ENCODE measurements at places on chromosomes 2 and 18.

- DNase-seq, result no peak
Measured at GRCh38 chr2:194304191-194304590, 1352.8 kb upstream of the SLC39A10 start.

GRCh38 chr2:151260573-151261230, 961 bp downstream of the RBM43 start:
- DNase-seq, result no peak

GRCh38 chr2:36520431-36520830, 77.5 kb downstream of the FEZ2 start:
- no peak for DNase-seq

DNA sequence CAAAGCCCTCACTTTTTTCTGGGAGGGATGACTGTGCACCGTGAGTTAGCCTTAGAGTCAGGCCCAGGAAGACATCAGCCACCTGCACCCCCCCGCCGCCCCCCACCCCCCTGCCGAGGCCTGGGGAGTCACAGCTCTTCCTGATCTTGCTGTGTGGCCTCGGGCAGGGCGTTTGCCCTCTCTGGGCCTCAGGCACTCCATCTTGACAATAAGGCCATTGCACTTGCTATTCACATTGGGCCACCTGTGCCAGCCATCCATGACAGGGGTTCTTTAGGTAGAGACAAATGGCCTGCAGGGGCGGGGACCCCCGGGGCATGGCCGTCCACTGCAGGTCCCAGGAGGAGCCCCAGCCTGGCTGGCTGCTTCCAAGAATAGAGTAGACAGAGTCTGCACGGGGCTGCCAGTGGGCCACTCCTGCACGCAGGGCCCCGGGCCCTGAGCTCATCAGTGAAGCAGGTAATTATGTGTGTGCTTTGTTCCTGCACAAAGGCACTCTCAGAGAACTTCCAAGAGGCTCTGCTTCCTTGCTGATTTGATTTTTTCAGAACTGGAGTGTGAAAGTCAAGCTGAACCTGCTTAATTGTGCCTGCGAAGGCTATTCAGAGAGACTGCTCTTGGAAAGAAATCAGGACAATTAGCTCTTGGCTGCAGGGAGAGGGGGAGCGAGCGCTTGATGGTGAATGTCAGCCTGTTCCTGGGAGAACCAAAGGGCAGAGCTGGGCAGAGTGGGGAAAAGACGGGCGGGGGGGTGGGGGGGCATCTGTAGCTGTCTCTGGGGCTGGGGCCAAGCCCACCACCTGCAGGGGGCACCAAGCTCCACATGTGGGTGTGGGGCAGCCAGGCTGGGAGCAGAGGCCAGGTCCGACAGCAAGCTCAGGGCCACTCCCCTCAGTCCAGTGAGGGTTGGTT, 40.3 kb downstream of the RRM2 start:
- DNase-seq, result no peak

DNA sequence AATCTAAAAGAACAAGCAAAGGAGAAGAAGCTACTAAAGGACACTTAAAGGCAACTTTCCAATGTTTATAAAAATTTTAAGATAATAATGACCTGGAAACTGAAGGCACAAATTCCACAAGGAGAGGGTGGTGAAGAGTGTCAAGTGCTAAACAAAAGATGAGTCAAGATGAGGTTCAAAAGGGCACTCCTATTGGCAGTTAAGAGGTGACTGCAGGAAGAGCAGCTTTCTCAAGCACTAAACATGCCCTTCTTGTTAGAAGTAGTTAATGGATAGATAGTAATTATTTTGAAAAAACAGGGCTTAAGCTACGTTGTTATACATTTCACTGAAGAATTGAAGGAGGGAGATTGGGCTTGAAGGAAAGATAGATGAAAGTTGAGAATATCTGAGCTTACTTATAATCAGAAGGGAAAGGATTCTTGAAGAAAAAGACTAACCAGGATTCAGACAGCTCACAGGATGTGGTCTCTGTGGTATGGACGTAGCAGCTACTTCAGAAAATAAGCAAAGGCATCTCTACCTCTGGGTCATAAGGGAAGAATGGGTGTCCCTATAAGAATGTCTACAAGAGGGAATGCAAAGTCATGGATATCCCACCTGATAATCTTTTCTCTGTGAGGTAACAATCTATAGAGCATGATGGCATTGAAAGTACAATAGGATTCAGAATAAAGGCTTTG, 454.7 kb upstream of the SLC39A10 start:
- DNase-seq, result no peak

DNA sequence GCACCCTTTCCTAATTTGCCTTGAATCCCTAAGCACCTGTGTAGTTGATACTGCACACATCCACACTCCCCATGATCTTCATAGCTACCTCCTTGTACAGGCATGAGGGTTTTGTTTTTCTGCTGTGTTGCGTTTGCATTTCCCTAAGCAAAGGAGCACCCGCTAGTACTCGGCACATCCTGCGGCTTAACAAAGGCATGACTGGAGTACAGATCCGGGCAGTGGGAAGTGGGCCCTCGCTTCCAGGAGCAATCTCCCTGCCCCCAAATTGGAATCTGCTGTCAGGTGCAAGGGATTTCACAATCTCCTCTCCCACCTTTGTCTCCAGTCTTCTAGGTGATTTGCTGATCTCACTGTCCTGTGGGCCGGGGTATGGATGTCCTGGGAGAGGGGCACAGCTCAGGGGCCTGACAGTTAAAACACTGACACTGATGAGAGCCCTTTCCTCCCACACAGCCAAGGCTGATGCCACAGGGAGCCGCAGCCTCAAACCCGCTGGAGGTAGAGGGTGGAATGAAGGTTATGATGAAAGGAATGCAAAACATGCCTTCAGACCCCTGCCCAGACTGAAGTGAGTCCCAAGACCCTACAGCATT, 98.7 kb upstream of the THOC1 start:
- no peak for DNase-seq

DNA sequence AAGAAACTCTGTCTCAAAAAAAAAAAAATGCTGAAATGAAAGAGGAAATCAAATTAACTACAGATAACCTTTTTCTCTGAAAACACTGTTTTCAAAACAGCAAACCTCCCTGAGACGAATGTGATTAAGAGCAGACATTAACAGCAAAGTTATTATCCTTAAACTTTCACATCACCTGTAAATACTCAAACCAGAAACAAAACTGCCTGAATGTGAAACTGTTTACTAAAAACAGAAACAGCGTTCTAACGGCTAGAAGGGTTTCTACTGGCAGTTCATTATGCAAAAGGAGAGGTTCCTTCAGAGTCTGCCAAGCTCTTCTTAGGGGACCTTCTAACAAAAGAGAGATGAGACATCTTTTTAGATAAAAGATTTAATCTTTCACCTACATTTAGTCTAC, 45.9 kb downstream of the PNO1 start:
- no peak for DNase-seq

DNA sequence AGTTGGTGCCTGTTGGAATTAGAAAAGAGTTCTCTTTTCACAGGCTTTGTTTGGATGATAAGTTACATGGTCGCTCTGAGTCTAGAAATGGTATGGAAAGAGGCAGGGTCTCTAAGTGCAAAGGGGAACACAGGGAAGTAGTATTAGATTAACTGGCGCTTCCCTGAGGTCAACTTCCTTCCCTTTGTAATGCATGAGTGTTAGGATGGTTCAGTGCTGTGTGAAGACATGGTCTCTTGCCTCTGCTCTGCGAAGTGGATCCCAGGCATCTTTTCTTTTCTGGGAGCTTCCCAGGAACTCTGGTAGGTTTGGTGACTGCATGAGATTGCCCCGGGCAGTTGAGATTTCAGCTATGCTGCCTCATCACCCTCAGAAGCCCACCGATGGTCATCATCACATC, 170.3 kb downstream of the MIB1 start:
- no peak for DNase-seq

DNA sequence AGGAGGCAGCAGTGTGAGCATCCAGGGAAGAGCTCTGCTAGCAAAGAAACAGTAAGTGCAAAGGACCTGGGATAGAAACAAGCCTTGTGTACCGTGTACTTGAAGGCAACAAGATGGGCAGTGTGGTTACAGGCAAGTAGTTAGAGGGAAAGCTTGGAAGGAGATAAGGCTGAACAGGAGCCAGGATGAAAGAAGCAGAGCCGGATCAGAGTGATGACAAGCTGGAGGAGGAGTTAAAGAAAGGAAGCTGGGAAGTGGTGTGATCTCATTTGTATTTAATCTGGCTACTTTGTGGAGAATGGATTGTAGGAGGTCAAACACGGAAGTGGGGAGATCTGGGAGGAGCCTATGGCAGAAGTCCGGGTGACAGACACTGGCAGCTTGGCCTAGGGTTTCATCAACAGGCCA, 44.7 kb upstream of the VPS54 start:
- DNase-seq, result no peak

GRCh38 chr2:54644236-54644635, 79.2 kb upstream of the EML6 start:
- no peak for DNase-seq

- no peak for DNase-seq
Measured at GRCh38 chr2:45554742-45555140, 56.3 kb downstream of the SRBD1 start.

DNA sequence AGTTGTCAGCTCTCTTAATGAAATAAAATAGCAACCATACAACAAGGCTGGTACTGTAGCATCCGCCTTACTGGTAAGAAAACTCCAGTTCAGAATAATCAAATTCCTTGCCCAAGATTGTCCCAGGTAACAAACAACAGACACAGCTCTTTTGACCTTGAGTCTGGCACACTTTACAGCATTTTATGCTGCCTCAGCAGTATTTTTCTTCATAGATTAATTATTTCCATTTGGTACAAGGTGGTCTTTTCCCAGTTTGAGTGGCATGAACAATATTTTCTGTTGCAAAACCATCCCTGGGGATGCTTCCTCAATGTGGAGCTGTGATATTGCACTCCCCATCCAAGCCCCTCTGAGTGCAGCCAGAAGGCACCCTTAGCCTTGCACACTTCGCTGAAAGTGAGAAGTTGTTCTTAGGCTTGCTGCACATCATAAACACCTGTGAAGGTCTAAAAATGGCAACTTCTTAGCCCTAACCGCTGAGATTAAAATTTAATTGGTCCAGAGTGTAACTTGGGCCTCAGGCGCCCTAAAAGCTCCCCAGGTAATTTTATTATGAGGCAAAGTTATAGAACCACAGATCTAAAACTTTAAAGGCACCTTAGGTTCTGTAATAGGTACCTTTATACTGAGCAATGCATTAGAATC, 523.3 kb downstream of the CMPK2 start:
- no peak for DNase-seq

DNA sequence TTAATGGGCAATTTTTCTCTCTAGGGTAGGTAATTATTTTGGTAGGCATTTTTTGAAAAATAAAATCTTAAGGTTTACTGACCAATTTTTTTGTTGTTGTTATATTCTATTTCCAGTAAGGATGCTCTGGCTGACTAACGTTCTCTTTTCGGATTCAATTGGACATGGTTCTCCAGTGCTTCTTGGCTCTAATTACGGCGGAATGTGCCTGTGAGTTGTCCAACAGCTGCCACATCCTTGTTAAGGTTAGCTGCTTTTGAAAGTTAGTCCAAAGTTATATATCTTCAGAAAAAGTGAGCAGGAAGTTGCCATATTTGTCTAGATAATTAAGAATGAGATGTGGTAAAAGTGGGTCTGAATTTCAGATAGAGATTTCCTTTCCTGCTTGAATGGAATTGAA, 45.8 kb upstream of the SMIM21 start:
- no peak for DNase-seq

DNA sequence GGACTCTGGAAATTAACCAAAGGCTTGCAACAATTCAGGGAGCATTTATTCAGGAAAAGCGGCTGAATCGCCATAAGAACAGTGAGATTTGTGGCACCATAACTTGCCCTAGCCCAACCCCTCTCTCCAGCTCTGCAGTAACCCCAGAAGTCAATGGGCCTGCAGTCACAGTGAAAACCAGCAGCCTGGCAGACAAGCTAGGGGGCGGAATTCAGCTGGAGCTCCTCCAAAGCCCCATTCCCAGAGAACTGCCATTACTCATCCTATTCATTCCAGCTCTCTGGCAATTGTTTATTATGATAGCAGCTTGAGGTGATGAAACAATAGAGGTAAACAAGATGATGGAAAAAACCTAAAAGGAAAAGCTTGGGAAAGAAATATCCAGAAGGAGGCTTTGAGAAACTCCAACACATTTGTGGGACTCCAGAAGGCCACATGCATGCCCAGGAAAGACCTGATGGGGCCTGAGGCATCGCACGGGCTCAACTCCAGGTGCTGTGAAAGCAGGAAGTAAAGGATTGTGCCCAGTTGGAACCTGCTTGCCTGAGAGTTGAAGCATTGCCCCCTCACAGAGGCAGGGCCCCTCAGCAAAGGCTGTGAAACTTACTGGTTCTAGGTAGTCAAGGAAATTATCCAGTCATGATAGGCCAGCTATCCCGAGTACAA, 126.7 kb downstream of the TWIST2 start:
- DNase-seq, result no peak

- no peak for DNase-seq
Measured at GRCh38 chr2:46334389-46335271, 37.4 kb downstream of the EPAS1 start.

- DNase-seq, result no peak
Measured at GRCh38 chr18:38450876-38451275, 885.3 kb upstream of the CELF4 start.

- no peak for DNase-seq
Measured at GRCh38 chr2:120477831-120478481, 132.0 kb downstream of the INHBB start.

DNA sequence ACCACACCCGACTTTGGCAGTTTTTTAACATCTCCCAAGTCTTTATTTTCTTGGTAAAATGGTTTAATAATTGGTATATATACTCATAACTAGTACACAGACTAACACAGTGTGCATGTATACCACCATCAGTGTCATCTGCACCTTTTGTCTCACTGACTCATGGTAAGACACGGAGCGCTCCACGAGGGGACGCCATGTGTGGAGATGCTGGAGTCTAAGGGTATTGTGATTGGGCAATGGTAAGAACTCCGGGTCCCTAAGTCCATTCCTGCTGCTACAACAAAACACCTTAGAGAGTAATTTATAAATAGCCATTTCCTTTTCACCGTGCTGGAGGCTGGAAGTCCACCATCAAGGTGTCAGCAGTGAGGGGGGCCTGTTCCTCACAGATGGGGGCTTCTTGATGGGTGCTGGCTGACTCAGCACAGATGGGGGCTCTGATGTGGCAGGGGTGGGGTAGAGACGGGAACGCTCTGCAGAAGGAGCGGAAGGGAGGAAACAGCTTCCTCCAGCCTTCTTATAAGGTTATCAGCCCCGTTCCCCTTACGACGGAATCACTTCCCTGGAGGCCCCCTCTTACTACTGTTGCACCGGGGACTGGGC, 42.0 kb upstream of the EDAR start:
- DNase-seq, result no peak

- DNase-seq, result no peak
Measured at GRCh38 chr2:218927422-218927821, 32.0 kb upstream of the CDK5R2 start.

DNA sequence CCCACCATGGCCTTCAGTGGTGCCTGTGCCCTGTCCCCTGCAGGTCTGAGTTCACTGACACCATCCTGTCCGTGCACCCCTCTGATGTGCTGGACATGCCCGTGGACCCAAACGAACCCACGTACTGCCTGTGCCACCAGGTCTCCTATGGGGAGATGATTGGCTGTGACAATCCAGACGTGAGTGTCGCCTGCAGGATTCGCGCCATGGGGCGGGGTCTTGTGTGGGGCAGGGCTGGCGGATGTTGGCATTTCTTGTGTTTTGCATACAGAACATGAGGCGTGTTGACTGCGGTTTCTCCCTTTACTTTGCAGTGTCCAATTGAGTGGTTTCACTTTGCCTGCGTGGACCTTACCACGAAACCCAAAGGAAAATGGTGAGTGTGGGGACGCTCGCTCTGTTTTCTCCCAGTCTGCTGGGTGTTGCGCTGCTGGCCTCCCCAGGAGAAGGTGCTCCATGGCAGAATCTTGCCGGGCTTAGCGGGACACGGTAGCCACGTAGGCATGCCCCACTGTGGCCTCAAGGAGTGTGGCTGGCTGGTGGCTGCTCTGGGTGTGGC, 11.5 kb upstream of the D2HGDH start:
- no peak for DNase-seq

GRCh38 chr2:8575038-8575833, 106.6 kb upstream of the ID2 start:
- peak; percentile 38 for DNase-seq

Measured in stimulated activated CD8-positive, alpha-beta memory T cell treated with anti-CD3 and anti-CD28 coated beads, Interleukin-15, amount 100 ng/mL, for 48 hours (primary cell).